Neural crest cell (in vitro differentiated cells): ENCODE measurements at places on chromosomes 16 and 17.

GRCh38 chr16:80656711-80657150, 115.9 kb downstream of the DYNLRB2 start:
- no peak for DNase-seq

DNA sequence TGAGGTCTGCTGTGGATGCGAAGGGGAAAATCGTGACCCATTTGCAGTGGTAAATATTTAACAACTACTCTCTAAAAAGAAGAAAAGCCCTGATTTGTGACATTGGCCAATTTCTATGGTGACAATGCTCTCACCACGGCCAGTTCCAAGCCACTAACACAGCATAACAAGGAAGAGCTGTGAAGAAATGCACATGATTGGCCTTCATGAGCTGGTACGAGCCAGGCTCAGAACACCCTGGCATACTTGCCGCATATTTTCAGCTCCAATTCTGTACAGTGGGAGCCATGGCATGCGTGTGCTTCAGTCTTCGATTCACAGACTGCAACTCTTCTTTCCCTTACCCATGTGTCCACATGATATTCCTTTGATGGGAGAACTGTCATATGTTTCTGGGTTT, 363.9 kb upstream of the CDH5 start:
- no peak for DNase-seq

DNA sequence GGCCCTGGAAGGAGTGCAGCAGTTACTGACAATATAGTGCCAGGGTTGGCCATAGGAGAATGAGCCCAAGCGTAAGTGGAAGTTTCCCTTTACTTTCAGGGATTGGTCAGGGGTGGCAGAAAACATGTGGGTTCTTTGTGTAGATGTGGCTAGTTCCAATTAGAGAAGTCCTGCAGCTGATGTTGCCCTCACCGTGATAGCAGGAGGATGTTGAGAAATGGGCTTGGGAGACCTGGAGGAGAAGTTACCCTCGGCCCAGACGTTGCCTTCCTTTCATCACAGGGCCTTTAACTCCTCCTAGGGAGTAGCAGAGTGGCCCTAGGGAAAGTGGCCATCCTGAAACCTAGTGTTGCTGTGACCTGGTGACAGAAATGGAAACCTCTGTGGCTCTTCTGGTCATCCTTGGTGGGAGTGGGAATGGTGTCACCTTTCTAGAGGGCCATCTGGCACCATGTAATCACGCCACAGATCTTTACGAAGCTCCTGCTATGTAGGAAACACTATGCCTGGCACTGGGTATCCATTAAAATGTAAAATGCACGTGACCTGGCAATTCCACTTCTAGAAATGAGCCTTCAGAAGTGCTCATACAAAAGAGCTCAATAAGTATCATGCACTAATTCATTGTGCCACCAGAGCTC, 6.7 kb downstream of the TMEM92 start:
- no peak for DNase-seq

DNA sequence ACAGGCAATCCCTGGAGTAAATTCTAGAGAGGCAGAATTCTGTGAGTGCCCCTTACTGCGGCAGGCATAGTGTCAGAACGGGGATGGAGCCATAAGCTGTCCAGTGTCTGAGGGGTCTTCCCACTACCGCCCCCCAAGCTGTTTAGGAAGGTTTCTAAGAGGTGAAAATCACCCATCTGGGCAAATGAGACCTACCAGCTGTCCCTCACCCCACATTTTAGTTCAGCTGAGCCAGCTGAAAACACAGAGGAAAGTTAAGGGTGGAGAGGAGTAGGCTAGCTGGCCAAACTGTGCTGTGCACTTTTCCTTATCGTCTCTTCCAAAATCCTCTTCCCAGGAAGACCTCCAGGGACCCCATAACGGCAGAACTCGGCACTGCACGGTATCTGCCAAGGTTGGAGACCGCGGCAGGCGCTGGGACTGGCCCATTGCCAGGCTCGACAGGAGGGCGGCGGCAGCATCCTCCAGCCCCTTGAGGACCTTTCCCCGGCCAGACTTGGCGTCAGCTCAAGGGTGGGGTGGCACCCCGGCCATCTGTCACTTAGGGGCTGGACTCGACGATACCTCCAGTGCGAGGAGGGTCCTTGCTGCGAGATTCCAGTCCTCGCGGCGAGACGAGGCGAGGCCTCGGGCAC, 955 bp downstream of the ACLY start:
- peak; percentile 20 for DNase-seq

DNA sequence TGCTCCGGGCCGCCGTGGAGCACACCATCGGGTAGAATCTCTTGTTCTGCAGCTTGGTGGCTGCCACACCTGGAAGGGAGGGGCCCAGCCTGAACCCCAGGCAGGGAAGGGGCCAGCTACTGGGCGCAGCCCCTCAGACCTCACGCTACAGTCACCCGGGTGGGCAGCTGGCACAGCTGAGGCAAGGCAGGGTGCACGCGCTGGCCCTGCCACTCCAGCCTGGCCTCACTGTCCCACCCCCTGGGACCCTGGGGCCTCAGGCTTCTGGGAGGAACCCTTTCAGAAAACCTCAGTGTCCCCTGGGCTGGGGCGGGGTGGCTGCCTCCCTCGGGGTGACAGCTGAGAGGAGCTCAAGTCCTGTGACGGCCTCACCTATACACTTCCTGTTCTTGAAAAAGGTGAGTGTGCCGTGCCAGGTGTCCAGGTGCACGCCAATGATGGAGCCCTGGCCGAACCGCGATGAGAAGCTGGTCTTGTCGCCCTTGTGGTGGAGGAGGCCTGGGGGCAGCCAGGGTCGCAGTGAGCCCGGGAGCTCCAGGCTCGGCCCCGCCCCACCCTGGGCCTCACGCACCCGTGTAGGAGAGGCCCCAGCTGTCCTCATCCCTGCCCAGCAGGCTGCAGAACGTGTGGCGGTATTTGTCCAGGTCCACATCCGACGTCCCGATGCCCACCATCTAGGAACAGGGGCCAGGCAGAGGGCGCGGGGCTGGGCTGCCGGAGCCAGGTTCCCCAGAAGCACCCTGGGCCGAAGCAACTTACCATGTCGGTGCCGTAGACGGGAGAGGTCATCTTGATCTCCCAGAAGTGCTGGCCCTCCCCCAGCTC, 4.7 kb upstream of the MRPS34 start:
- no peak for DNase-seq
